Mammary epithelial cell (primary cell): ENCODE measurements at places on chromosomes 5 and 9.

DNA sequence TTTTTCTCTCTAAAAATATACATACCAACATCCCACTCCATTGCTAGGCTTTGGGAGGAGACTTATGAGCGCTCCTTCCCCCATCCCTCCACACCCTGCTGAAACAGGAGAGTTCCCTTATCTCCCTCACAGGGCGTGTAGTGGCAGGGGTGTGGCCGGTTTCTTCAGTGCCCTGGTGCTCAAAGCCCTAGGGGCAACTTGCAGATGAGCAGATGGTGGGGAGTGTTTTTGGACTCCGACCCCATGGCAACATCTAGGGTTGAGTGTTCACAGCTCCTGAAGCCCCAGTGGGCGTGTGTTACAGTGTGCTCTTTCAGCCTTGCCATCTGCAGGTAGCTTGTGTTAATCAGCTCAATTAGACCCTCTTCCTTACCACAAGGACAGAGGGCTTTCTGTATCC is 409.5 kb downstream of the MAT2B start:
- no peak for DNase-seq

- no peak for DNase-seq
Measured at GRCh38 chr5:128480906-128481633, 57.0 kb downstream of the FBN2 start.

DNA sequence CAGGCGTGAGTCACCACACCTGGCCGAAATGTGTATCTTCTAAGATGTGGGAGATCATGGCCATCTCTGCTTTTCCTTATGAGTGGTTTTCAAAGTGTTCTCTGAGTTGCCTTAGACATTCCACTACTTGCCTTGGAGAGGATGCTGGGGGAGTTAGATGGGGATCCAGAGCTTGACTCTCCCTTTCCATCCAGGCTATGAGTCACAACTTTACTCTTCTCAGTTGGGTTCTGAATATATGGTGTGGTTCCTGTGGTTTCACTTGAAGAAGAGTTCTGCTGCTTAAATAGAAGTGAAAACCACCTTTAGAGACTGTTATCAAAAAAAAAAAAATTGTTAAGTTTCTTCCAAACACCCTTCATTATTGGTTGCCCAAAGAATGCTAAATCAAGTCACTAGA is 217.6 kb downstream of the ZNF608 start:
- no peak for DNase-seq

DNA sequence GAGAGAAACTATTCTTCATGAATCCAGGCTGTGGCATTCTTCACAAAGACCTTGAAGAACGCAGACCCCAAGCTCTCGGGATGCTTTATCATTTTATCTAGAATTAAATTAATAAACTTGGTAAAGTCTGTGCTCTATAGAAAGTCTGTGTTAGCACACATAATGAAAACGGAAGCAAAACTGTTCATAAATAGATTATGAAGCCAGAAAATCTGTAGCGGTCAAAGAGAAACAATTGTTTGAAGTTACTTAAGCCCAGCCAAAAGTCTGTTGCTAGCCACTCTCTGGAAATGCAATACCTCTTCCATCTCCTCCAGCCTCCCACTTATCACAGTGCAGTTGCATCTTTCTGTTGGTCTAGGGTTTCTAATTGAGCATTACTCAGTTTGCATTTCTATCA is 375.9 kb downstream of the KIF4B start:
- DNase-seq = no peak

GRCh38 chr5:40834391-40834848 is 602 bp downstream of the RPL37 start:
- no peak for DNase-seq

GRCh38 chr5:177431317-177432142 is 5.1 kb downstream of the GRK6 start:
- no peak for DNase-seq

DNA sequence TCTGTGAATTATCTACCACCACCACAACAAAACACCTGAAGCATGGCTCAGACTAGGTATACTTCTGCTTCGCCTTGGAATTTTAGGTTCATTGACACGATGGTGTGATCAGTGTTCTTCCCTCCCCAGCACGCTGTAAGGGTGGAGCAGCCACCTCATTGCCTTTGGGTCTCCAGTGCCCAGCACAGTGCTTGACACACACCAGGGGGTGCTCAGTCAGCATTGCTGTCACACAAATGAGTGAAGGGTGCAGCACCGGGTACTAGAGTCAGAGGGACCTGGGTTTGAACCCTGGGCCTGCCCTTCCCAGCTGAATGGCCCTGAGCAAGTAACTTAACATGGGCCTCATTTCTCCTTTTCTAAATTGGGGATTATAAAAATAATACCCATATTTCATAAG is 9.9 kb upstream of the ANGPTL2 start:
- DNase-seq = no peak

GRCh38 chr5:72518001-72518683 is 10.9 kb upstream of the ZNF366 start:
- no peak for DNase-seq

- DNase-seq = peak; percentile 65
Measured at GRCh38 chr5:73376618-73377170, 71.9 kb downstream of the FOXD1 start.

DNA sequence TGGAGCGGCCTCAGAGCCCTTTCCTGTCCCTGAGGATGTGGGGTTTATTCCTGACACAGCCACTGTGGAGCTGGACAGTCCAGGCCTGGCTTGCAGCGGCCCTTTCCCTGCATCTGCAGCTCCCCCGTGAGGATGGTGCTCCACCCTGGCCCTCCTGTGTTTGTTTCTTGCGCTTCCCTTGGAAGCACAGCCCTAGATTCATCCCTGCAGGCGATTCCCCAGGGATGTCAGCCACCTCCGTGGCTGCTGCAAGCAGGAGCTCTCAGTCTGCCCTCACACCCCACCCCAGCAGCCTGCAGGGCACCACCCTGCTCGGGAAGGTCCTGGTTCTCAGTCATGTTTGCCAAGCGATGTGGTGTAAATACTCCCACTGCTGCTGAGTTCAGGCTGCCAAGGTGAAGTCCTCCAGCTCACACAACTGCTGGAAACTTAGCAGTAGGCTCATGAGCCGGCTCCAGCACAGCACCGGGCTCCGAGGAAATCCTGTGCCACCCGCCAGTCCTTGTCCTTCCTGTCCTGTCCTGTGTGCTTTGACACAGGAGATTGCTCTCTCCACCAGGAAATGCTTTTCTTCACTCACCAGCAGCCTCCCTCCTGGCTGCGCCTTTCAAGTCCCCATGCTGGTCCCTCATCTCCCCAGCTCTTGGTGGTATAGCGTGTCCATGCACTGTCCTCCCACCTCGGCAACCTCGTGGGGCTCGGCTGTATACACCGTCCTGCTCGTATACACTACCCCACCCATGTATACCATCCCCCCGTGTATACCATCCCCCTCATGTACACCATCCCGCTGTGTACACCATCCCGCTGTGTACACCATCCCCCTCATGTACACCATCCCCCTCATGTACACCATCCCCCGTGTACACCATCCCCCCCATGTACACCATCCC is 16.2 kb downstream of the ROPN1L start:
- DNase-seq = no peak
